ENCODE measurements at places on chromosomes 7 and 10.

GRCh38 chr7:66952343-66953043, 31.5 kb downstream of the TMEM248 start:
- no peak for DNase-seq

GRCh38 chr10:27724287-27724686, 21.3 kb downstream of the MKX start:
- DNase-seq = no peak

DNA sequence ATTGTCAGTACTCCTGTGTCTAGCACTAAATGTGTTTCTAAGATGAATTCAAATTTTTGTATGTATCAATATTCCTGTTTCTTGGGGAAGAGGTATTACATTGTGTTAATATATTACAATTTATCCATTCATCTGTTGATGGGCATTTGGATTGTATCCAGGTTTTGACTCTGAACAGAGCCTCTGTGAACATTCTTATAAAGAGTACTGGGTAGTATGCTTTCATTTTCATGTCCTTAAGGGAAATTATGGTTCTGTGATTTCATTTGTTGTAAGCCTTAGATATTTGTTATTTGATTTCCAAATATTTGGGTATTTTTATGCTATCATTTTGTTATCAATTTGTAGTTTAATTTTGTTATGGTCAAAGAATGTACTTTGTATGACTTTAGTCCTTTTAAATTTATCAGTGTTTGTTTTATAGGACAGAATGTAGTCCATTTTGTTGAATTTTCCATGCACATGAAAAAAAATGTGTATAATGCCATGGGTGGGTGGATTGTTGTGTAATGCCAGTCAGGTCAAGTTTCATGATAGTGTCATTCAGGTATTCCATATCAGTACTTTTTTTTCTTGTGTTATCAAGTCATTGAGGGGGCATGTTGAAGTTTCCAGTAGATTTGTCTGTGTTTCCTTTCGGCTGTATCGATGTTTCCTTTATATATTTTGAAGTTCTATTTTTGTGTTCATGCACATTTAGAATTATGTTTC, 38.4 kb downstream of the STAM start:
- DNase-seq = no peak

DNA sequence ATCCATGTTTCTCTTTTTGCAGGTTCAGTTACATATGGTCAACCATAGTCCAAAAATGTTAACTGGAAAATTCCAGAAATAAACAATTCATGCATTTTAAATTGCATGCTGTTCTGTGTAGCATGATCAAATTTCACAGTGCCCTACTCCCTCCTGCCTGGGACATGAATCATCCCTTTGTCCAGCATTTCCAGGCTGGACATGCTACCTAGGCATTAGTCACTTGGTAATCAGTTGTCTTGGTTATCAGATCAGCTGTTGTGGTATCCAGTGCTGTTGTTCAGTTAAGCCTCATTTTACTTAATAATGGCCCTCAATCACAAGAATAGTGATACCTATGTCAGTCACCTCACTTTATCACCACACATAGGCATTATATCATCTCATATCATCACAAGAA, 7.3 kb upstream of the PNLIP start:
- no peak for DNase-seq

DNA sequence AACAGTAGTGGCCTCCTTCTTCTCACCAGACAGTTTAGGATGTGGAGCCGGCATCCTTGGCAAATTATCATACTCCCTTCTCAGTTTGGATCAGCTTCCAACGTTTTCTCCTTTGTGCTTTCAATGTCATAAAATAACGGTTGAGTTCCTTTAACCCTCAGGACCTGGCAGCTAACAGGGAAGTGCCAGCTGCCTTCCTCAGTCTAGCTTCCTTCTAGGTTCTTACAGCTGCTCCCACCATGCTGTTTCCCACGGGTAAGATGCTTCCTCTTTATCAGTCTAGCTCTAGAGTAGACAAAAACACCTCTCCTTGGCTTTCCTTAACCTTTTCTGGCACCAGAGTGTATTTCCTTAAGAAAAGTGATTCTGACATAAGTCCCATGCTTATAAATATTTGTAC, 33.2 kb downstream of the BLVRA start:
- DNase-seq = no peak

GRCh38 chr7:6576024-6576866, 1.0 kb upstream of the ZDHHC4 start:
- DNase-seq = no peak

All from stimulated activated CD4-positive, alpha-beta T cell treated with anti-CD3 and anti-CD28 coated beads, Interleukin-2, amount 100 ng/mL, for 4 hours (primary cell).